T1000 (cell line): ENCODE measurements at places on chromosomes 5 and 9.

DNA sequence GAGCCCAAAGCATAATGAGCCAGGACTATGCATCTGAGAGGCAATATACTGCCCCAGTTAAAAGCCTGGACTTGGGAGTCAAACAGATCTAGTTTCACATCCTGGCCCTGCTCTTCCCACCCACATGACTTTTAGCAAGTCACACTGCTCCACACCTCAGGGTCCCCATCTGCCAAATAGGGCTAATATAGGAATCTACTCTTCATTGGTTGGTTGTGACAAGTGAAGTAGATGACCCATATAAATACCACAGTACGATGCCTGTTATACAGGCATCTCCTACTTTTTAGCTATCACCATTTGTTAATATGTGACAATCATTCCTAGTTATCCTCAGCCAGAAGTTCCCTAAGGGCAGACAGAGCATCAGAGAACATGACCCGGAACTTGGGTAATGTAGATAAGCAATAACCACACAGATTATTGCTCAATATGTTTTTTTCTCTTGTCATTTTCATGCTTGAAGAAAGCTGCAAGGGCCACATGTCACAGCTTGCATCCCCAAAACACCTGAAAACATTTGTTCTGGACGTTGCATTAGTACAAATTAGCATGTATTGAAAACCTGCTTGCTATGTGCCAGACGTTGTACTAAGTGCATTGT lies 20.4 kb downstream of the ADAM19 start:
- no peak for DNase-seq

- DNase-seq: no peak
Observed at GRCh38 chr5:82296929-82297328, 18.8 kb upstream of the RPS23 start.

GRCh38 chr5:88799938-88800535 lies 82.9 kb downstream of the MEF2C start:
- no peak for DNase-seq

DNA sequence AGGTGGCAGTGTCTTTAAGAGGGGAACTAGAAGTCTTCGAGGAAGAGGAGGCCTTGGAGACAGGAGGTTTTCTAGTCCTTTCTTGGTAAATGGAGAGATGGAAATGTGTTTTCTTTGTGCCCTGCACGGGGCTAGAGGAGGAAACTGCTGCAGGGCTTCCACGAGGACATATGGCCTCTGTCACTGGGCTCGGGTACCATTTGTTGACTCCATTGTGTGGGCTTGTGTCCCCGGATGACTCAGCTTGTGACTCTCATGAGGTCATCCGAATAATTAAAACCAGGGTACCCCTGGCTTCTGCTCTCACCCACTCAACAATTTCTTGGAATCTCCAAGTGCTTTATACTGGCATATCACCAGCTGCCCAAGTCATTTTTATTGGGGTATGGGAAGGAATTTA lies 261.7 kb downstream of the KIF4B start:
- DNase-seq: no peak

- no peak for DNase-seq
Observed at GRCh38 chr9:125634040-125634717, 72.8 kb downstream of the MAPKAP1 start.

DNA sequence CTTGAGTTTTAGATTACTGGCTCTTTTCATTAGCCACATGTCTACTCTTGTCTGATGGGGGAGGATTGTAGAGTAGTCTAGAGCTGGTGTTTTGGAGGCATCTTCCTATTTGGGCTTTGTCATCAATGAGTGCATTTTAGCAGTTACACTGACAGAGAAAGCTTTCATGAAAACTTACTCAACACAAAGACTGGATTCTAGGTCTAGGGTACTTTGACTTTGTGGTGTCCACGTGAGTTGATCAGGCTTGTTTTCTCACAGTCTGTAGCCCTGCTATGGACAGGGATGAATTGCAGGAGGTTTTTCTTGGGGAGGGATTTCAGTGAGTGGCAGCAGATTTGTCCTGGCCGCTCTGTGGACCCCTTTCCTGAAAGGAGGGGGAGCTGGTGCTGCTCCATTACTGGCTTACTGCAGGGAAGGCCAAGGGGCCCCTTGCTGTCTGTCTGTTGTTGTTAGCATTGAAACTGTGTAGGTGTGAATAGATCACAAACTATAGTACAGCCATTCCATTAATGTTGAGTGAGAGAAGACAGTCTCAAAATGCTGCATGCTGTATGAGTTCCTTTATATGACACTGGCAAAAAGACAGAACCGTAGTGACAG lies 6.6 kb downstream of the TRIO start:
- DNase-seq: no peak

DNA sequence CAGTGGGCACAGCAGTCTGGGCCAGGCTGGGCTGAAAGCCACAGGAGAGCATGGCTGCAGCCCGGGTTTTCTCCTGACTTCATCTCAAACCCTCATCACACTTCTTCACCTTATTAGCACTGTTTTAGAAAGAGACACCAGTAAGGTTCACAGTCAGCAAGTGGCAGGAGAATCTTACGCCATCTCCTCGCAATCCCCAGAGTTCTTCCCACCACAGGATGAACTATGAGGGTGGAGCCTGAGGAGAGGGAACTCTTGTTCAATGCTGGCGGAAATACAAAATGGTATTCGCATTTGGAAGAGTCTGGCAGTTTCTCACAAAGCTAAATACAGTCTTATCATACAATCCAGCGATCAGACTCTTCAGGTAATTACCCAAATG lies 14.7 kb downstream of the BICD2 start:
- no peak for DNase-seq

DNA sequence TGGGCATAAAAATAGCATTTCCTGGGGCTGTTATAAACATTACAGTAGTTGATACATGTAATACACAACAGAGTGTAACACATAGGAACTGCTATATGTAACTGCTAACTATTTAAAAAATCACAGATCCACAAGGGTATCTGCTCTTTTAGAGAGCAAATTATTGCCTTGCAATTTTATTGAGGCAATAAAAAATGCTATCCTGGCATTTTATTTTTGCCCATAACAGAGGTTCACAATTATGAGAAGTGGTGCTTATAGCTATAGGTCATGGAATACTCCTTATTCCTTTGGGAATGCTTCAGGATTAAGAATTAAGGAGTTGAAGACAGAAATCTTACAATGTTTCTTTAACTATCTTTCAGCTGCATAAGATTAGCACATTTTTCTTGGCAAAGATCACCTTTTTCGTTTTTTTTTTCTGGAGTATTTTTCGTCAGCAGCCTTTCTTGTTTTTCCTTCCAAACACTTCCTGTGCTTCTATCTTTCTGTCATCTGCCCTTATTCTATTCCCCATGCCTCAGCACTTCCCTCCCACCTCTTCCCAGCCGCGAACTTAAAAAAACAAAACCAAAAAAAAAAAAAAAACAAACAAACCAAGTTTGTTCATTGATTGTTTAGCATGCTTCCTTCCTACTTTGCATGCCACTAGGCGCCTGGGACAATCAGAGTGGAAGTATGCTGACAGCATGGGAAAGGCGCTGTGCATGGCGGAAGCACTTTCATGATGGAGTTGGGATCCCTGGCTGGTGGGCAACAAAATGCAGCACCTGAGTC lies 264.2 kb downstream of the MAST4 start:
- no peak for DNase-seq

DNA sequence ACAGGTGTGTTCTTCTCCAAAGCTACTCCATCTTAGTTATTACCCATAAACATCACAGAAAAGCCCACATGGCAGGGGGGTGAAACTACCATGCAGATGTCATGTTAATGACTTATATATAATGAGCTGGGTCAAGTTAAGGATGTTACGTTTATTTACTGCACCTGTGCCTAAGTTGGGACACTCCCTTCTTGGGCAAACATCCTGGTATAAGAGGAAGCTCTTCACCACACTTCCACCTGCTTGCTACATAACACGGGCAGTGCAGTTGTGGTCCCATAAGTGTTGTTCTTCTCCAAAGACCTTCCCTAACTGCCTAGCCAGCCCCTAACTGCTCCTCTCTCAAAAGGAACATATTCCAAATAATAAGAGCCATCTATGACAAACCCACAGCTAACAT lies 9.3 kb upstream of the ZCCHC9 start:
- no peak for DNase-seq

GRCh38 chr9:89350988-89351557 lies 32.8 kb downstream of the SECISBP2 start:
- no peak for DNase-seq

GRCh38 chr9:129170229-129170628 lies 7.8 kb downstream of the IER5L start:
- no peak for DNase-seq

DNA sequence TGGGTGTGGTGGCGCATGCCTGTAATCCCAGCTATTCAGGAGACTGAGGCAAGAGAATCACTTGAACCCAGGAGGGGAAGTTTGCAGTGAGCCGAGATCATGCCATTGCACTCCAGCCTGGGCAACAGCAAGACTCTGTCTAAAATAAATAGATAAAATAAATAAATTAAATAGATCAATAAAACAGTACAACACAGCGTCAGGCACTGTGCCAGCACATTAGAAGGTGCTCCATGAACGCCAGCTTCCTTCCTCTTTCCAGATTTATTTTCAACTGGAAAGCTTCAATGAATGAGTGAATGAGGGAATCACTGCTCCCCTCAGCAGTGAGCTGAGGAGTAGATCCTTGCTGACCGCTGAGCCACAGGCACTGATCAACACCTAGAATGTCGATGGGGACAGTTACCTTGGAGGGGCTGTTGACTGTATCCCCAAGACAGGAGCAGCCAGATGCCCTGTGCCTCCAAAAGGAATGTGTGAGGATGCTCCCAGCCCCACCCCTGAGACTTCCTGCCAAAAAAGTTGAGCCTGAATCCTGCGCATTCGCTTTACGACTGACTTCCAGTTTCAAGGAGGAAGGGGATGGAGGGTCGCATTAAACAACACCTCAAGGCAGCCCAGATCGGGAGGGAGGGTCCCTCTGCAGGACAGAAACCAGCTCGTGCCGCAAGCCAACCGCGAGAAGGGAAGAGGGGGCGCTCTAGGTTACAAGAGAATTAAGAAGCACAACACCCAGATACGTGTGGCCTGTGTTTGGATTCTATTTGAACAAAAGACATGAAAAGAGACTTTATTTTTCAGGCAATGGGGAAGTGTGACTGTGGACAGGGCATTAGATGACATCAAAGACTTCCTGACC lies 54.0 kb upstream of the CNOT6 start:
- no peak for DNase-seq

- no peak for DNase-seq
Observed at GRCh38 chr9:98383758-98384157, 128.3 kb upstream of the TBC1D2 start.

GRCh38 chr5:142544946-142545649 lies 140.8 kb downstream of the FGF1 start:
- no peak for DNase-seq

GRCh38 chr5:141003031-141003430 lies 36.8 kb downstream of the PCDHAC2 start:
- DNase-seq: no peak

- no peak for DNase-seq
Observed at GRCh38 chr9:87445646-87446045, 52.0 kb upstream of the DAPK1 start.

- no peak for DNase-seq
Observed at GRCh38 chr5:68749631-68750030, 344.2 kb upstream of the SLC30A5 start.

DNA sequence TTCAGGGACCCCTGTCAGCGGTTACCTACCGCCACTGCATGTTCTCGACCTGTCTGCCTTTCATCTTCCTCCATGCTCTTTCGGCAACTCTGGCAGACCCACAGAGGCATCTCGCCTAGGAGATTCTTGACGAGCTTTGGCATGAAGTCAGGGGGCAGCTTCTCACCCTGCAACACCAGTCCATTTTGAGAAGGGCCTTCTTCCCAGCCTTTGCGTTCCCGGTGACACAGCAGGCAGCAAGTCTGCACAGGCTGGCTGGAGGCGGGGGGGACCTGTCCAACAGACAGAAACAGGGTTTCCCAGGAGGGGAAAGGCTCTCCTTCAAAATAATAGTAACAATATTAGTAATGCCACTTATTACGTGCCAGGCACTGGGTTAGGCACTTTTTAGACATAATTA lies 15.5 kb downstream of the FAM193B start:
- no peak for DNase-seq

DNA sequence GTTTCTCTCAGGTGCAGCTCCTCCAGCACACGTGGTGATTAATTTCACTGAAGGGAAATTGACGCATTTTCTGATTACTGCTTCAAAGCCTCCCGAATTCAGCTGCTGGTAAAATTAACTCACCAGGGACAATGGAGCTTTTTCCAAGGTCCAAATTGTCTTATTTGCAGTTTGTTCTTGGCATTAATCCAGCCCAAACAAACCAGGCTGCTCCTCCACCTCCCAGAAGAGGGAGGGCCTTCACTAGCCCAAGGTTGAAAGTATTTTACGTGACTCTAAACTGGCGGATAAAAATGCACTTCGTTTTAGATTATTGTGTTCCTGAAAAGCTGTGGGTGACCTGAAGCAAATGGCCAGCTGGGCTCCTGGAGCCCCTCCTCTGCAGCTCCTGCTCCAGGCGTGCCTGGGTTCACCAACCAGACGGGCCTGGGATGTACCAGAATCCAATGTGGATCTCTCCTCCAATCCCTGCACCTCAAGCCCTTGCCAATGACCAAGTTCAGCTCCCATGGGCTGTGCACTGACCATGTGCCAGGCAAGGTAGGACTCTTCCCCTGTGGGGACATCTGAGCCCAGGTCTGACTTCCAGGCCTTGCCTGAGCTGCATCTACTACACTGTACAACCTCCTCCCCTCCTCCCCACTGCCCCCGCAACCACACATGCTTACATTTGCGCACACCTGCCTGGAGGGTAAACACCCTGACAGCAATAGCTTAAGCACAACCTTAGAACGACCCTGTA lies 193.4 kb downstream of the CDK5RAP2 start:
- no peak for DNase-seq

DNA sequence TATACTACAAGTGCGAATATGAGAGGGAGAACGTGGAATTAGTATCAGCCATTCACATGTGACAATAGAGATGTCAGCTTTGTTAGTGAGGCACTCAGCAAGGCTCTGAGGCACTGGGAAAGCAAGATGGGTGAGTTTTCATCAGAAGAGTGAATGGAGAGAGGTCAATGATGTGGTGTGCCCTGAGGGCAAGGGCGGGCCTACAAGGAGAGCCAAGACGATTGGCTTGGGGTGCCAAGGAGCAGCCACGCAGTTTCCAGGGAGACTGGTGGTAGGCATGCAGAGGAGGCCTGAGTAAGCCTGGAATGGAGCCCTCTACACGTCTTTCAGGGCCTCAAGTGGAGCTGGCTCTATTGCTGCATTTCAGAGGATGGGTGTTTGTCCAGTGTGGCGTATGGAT lies 24.7 kb downstream of the BTF3 start:
- no peak for DNase-seq

- DNase-seq: no peak
Observed at GRCh38 chr5:72584466-72584865, 77.3 kb upstream of the ZNF366 start.

- DNase-seq: no peak
Observed at GRCh38 chr5:174273325-174273724, 227.8 kb downstream of the NSG2 start.

GRCh38 chr9:133387680-133388079 lies 11.5 kb downstream of the STKLD1 start:
- no peak for DNase-seq
